ENCODE measurements at places on chromosomes 5 and 9.

DNA sequence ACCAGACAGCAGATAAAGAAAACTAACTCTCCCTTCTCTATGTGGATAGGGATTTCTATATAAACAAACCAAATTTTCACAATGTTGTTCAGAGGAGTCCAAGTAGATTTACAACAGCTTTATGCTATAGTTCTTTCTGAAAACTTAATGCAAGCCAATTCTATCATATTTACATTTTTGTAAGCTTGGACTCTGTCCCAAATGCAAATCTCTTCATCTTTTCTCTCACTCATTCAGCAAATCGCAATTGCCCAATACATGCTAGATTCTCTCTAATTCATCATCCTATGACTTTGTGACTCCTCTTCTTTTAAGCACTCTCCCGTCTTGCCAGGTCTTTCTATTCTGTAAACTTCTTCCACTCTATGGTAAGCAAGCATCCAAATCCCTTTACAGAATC, 39.1 kb upstream of the UGT3A2 start:
- DNase-seq, result no peak

- no peak for DNase-seq
Observed at GRCh38 chr5:109451146-109451545, 41.4 kb upstream of the PJA2 start.

DNA sequence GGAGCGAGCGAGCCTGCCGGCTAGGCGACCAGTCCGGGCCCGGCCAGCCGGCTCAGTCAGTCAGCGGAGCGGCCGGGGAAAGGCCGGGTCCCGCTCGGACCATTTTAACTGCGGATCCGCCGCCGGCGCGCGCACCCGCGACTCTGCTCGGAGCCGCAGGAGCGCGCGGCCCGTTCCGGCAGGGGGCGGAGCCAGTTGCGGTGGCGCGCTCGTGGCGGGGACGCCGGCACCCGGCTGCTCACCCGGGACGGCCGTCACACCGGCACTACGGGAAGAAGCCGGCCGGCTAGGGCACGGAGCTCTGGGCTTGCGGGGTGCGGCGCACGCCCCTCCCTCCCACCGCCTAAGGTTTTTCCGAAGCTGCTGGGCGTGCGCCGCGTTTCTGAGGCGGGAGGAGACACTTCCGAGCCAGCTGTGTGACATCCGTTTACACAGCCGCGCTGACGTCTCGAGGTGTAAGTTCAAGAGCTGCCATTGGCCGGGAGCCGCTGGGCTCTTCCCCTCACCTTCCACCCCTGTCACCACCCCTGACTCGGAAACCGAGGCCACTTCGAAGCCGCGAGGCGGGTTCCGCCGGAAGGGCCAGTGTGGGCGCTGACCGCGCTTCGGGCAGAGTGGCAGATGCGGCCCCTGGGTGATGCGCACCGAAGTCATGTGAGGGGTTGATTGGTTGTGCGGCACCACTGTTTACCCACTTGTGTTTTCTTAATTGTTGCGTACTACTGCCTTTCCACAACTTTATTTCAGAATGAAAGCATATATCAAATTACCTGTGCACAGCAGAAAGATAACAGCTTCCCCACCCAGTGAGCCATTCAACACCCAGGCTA, at the start of gene FBXL17:
Gene FBXL17 (minus strand): TSS at position 145 of the 830 bp plus-strand sequence.
- DNase-seq, result peak; percentile 98

DNA sequence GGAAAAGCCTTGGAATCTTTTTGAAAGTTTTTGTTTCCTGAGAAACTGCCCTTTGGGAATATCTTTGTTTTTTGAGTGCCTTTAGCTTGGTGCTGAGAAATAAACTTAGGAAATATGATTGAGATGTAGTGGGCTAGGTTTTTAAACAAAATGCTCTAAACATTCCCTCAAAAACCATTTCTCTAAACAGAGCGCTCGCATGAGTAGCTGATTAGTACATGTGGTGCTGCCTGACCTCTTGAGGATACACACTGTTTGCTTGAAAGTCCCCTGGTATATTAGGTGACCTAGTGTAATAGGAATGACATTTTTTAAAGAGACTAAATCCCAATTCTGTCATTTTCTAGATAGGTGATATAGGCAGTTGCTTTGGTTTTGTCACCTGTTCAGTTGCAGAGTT, 132.3 kb downstream of the ADAMTSL1 start:
- DNase-seq, result no peak

DNA sequence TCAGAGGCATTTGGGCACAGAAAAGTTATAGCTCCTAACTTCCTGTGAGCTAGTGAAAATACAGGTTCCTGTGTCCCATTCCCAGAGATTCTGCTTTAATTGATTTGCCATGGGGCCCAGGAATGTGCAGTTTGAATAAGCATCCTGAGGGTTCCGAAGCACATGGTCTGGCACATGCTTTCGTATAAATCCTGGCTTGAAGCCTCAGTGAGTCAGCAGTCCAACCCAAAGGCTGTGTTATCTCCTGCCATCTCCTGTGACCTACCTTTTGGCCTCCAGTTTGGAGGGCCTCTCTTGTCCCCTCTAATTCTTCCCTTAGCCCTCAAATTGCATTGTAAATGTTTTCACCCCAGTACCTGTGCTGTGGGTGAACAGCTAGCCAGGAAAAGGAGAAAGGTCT, 183.8 kb downstream of the NR3C1 start:
- no peak for DNase-seq

DNA sequence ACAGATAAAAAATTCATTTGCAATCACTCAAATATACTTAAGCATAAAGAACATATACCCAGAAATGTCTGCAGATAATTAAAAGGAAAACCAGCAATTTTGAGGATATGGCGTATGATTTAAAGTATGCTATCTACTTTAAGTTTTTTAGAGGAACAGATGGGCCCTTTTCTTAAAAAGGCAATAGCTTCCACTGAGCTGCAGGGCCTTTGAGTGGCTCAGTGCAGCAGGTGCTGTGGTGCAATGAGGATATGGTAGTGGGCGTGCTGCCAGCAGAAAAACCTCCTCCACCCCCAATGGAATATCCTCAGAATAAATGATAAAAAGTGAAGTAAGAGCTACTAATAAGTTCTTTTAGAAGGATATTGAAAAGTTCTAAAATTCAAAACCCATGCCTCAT, 814.5 kb downstream of the MTRR start:
- DNase-seq, result no peak

DNA sequence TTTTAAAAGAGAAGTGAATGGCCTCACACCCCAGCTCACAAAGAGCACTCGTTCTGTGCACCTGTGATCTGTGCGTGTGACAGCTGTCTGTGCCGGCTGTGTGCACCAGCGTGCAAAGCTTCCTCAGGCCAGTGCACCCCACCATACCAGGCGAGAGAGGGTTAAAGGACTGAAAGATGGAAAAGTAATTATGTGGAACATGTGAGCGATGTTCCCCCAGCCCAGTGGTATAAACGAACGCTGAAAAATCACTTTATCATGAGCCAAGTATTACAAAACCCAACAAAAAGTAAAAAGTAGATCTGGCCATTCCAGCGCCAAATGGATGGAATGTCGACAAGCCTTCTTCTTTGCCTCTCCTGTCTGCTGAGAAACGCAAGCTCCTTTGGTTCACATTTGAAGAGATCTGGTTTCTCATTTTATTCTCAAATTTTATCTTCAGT, 53.7 kb downstream of the IPPK start:
- DNase-seq, result no peak

- DNase-seq, result no peak
Observed at GRCh38 chr9:102986425-102986824, 8.7 kb upstream of the CYLC2 start.

DNA sequence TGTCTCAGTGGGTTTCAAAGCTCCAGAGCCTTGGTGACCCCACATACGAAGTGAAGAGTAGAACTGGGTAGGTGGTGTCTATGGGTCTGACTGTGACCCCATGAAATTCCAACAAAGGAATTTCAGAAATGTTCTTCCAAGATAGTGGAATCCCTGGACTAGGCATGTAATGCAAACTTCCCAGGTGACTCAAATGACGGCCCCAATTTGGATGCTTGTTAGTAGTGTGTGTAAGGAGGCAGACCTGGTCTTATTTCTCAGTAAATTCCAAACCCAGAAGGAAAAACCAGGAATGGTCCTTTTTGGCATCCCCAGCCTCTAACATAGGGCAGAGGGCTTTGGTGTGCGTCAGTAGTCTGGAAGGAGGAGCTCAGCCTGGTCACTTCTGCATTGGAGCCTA, 43.6 kb upstream of the ABCA1 start:
- DNase-seq, result no peak

DNA sequence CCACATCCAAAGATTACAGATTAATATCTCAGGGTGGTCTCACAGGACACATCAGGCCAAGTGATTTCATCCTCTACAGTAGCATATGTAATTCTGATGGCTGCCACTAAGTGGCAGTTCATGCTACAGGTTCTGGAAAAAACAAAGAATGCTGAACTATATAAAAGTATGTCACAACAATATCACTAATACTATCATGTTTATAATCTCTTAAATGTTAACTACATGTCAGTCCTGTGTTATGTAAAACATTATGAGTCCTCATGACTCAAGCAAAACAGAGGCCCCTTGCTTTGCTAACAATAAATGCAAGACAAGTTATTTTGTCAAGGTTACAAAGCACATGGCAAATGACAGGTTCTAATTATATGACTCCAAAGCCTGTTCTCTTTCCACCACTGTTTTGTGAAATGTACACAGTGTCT, 233.2 kb downstream of the FBXL17 start:
- no peak for DNase-seq

DNA sequence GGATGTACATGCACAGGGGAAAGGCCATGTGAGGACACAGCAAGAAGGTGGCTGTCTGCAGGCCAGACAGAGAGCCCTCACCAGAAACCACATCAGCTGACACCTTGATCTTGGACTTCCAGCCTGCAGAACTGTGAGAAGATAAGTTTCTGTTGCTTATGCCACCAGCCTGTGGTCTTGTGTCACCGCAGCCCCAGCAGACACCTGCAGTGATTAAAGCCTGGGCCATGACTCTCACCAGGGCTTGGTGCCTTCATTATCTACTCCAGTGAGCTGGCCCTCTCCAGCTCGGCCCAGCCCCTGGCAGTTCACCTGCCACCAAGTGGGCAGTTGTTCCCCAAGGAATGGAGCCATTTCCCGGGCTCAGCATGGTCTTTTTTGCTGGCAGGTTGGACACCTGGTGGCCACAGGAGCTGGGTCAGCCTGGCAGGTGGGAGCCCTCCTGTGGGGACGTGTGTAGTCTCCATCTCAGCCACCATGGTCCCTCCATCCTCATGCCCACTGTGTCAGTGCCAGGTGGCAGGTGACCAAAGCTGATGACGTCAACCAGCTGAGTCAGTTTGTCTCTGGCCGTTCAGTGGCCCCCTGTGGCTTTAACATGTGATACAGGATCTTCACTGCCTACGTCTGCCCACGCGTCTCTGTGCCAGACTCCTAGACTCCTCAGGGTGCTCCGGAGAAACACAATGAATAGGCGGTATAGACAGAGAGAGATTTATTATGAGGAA, 99.9 kb upstream of the PPP1R26 start:
- DNase-seq, result peak; percentile 45

- DNase-seq, result no peak
Observed at GRCh38 chr5:50824109-50824508, 157.7 kb downstream of the PARP8 start.

Data from Right ventricle myocardium inferior (tissue), 1 donor.